ENCODE measurements at places on chromosomes 6 and 20.

DNA sequence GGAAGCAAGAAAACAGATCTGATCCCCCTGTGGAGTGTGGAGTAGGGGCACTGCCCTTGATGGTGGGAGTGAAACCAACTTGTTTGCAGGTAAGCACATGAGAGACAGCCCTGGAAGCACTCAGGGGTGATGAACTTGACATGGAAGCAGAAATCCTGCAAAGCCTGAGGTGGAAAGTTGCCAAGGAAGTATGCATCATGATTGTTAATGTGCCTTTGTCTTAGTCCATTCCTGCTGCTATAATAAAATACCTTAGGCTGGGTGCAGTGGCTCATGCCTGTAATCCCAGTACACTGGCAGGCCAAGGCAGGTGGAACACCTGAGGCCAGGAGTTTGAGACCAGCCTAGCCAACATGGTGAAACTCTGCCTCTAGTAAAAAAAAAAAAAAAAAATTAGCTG is 40.2 kb upstream of the IFNGR1 start:
- no peak for DNase-seq

GRCh38 chr20:21921251-21921650 is 215.8 kb downstream of the PAX1 start:
- DNase-seq = no peak

DNA sequence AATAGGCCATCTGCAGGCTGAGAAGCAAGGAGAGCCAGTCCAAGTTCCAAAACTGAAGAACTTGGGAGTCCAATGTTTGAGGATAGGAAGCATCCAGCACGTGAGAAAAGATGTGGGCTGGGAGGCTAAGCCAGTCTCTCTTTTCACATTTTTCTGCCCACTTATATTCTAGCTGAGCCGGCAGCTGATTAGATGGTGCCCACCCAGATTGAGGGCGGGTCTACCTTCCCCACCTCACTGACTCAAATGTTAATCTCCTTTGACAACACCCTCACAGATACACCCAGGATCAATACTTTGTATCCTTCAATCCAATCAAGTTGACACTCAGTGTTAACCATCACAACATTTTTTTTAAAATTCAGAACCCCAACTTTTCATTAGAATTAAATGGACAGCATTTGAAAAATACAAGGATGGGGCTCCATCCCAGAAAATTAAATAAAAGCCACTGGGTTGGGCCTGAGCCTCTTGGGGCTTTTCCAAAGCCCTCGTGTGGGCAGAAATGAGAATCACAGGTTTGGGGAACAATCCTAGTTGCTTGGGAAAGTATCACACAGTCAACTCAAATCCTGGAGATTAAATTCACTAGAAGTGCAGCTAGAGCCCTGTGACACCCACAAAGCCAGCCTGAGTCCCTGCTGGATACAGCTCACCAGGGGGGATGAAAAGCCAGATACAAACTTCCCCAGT is 2.2 kb downstream of the CLDN20 start:
- no peak for DNase-seq

DNA sequence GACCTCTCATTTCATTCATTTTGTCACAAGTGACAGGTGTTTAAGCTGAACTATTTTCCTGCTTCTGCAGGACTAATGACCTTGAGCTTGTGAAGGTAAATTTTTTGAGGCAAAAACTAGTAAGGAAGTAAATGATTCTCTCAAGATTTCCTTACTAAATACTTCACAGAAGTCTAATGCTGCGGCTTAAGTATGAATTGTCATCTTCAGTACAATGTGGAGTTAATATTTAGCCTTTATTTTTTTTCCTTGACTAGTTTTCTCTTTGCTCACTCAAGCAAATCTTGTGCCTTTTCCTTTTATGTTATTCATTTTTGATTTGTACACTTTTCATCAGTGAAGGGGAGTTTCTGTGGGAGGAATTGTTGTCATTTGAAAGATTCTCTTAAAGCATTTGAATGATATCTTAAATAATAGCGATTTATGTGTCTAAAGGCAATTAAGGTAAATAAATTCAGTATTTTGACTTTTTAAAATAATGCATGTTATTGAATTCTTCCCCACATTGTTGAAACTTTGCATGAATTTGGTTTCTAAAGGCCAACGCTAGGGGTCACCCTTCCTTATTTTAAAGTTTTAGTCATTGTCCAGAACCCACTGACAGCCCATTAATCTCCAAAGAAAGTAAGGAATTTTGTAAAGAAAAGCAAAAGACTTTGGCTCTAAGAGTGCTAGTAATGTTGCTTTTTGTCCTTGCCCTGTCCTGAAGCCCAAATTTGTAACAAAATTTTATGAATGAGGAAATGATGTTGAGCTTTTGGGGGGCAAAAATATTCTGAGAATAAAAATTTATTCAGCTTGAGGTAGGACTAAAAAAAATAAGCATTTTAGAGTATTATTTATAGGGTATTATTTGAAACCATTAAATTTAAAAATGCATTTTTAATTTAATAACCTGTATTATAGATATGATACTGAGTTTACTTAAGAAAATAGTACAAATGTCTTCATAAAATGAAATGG is 157.4 kb upstream of the LAMA2 start:
- DNase-seq = no peak

GRCh38 chr20:33694639-33695012 is 8.4 kb upstream of the E2F1 start:
- DNase-seq = no peak

- DNase-seq = no peak
Observed at GRCh38 chr20:61874421-61875068, 191.1 kb downstream of the TAF4 start.

- DNase-seq = no peak
Observed at GRCh38 chr6:29749668-29750067, 26.4 kb downstream of the HLA-F start.

DNA sequence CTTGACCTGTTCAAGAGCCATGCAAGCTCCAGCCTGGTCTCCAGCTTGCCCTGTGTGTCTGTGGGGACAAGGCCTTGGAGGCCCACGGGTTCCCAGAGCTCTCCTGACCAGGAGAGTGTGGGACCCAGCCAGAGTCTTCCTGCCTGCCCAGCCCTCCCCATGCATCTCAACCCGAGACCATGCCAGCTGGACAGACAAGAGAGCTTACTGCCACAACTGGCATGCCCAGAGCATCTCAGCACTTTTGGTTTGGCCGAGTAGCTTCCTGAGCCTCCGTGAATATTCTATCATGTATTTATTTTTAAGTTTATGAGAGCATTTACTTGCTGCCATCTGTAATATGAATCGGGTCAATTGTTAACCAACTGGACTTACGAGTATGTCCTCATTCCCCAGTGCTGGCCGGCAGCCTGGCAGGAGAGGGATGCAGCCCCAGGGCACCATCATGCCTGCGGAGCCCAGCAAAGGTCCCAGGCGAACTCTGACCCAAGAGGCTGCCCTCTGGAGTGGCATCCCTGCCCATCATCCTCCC is 14.9 kb downstream of the IP6K3 start:
- DNase-seq = no peak

DNA sequence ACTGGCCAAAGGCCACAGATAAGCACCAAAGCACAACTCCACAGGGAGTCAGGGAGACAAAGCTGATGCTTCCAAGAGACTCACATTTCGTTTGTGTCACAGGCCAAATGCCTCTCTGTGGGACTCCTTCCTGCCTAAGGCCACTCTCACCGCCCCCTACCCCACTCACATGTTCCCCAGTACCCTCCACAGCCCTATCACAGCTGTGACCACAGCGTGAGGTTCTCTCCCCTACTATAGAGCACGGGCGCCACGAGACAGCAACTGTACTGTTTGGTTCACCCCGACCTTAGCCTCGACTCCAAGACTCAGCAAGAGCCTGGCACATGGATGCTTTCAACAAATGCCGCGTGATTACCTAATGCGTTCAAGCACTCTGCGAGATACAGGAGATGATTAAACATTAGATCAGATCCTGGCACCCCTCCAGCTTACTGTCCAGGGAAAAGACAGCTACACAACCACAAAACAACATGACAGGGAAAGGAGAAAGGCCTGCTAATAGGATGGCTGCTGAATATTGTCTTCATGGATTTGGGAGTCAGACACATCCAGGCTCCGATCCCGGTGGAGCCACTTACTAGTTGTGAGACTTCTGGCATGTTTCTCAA is 105.5 kb downstream of the AGPAT4 start:
- DNase-seq = no peak

DNA sequence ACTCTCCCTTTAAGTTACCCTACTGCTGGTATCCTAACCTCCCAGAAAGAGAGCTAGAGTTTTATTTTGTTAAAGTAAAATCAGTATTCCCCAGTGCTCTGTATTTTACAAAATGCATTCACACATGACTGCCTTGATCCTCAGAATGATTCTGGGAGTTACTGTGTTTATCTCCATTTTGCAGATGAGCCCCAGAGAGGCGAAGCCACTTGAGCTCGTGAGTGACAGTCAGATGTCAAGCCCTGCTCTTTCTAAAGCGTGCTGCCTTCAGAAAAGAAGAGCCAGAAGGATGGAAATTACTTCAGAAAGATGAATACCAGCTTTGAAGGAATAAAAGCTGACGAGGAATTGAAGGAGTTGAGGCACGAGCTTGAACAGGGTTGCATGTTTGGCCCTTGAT is 14.1 kb upstream of the OSER1 start:
- no peak for DNase-seq

- DNase-seq = no peak
Observed at GRCh38 chr6:111653979-111654378, 48.3 kb upstream of the TRAF3IP2 start.

GRCh38 chr6:161922631-161923119 is 648.8 kb upstream of the AGPAT4 start:
- no peak for DNase-seq

GRCh38 chr6:108492131-108492766 is 68.5 kb upstream of the FOXO3 start:
- no peak for DNase-seq

Data from stimulated activated CD4-positive, alpha-beta T cell treated with anti-CD3 and anti-CD28 coated beads, TNF-alpha, amount 100 ng/mL, for 4 hours (primary cell).